ENCODE measurements at places on chromosomes 12 and 14.

DNA sequence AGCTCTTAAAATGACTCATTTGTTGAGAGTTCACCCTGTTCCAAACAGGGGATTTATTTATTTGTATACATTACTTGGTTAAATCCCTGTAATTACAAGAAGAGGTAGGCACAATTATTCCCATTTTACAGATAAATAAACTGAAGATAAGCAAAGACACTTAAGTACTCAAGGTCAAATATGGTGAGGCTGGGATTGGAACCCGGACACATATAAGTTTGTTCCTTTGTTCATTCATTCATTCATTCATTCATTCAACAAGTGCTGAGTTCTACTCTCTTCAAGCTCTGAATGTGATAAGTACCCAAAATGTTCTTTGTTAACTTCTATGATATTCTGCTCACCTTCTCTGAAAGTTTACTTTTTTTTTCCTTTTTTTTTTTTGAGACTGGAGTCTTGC is 2.4 kb upstream of the TRIM9 start:
- no peak for DNase-seq

DNA sequence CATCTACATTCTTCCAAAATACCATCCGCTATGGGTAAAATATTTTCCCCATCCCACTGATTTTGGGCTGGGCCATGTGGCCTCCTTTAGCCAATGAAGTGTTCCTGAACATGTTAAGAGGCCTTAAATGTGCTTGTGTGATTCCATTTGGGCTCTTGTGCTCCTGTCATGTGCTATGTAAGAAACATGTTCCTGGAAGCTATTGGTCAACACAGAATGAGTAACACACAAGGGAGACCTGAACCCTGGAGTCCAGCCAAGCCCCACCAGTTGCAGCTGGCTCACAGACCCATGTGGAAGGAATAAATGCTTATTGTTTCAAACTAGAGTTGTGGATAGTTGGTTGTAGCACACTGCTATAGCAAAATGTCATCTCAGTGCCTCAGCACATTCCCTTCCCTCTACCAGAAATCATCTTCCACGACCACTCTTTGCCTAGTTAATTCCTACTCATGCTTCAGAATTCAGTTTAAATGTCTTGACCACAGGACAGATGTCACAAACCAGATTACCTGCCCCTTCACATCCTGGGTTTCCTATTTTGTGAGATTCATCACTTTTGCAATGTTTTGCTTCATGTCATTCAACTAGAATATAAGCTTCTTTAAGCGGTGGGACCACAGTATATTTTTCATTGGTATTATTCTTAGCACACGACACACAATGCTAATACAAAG is 217.3 kb upstream of the EEA1 start:
- DNase-seq, result peak; percentile 40

GRCh38 chr14:36771028-36771640 is 109.5 kb downstream of the PAX9 start:
- no peak for DNase-seq

DNA sequence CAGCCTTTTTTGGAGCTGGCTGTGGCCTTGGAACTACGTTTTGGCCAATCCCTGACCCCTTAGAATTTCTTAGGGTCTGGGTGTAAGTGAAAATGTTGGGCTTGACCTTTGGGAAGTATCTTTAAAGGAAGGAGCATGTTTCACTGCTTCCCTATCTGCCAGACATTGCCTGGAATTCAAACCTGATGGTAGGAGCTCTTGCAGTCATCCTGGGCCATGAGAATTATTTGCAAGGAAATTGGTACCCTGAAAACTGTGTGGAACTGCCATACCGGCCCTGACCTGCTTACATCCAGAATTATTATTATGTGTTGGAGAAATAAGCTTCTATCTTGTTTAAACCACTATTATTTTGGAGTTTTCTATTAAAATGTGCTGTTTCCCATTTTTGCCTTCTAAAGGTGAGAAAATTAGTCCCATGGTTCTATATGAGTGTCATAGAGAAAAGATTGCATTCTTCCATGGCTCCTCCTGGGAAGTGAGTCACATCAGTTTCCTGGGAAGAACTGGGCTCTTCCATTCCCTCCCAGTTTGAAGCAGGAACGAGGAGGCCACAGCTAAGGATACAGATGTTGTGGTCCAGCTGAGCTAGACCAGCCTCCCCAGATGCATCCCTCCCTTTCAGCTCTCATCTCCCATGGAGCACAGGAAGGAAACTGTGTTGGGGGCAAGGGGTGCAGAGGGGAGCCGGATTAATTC is 9.5 kb upstream of the PGF start:
- DNase-seq, result no peak

DNA sequence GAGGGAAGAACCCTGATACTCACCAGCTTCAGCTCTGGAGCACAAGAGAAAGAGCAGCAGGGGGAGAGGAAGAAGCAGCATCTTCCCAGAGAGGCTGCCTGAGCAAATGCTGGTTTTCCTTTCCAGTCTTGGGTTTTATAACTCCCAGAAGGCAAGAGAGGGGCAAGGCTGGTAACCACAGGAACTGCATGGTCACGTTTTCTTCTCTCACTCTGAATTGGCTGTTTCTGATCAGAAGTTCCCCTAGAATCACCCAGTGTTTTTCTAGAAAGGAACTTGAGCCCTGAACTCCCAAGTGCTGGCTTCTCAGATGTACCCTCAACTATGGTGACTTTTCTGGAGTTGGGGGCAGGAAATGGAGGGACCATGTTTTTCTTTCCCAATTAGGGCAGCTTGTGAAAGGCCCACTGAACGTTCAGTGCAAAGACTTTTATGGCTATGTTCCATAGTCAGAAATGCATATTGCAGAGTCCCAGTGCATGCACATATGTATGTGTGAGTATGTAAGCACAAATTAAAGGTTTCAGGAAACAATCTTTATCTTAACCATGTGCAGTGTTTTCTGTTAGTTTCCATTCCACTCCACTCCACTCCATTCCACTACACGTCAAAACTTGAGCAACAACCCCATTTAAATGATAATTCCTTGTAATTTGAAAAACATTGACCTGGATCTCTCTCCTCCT is at the start of gene CMA1:
TSS of gene CMA1 (minus strand) at position 111 of the 686 bp plus-strand sequence. CDS start at position 81, 30 bp downstream.
- DNase-seq, result no peak

DNA sequence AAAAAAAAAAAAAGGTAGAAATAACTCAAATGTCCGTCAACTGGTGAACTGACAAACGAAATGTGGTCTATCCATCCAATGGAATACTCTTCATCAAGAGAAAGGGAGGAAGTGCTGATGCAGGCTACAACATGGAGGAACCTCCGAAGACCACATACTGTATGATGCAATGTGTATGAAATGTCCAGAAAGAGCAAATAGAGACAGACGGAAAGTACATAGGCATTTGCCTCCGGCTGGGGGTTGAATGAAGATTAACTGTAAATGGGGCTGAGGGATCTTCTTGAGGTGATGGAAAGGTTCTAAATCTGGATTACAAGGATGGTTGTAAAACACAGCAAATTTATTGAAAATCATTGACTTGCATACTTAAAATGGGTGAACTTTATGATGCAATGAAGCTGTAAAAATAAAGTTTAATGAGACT is 35.4 kb downstream of the DLK1 start:
- DNase-seq, result peak; percentile 76

DNA sequence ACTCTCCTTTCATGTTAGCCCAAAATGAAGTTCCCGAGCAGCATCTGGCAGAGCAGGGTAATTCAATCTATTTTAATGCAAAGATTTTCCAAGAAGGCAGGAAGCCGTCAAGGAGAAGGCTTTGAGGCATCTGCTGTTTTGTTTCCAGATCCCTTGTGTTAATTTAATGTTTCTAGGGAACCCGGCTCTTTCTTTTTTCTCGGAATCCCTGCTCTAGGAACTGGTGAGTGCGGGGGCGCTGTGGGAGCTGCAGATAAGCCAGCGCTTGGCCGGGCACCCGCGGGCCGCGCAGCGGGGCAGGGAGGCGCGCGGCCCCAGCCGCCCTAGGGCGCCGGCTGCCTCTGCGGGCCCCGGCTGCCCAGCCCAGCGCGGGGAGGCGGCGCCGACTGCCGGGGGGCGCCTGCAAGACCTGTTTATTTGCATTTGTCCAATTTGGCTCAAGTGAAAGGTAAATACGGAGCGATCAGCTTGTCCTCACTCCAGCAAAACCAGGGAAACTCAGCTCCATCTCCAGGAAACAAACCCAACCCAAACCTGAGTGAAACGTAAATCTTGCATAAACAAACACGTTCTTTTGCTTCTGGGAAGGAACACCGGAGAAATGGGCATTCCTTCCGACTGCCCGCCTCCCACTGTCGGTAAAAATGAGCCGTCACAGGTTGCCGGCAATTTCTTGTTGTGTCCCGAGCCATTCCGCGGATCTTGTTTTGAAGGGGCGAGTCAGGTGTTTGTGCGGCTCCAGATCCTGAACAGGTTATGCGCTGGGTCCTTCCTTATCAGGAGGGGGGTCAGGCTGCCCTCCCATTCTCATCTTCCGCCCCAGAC is 65.1 kb downstream of the CRADD start:
- DNase-seq, result peak; percentile 97

GRCh38 chr14:71852181-71852580 is 80.0 kb upstream of the RGS6 start:
- DNase-seq, result peak; percentile 43

GRCh38 chr12:51666696-51667095 is 75.7 kb downstream of the SCN8A start:
- DNase-seq, result no peak

- DNase-seq, result no peak
Observed at GRCh38 chr12:7146906-7147305, 16.7 kb downstream of the CLSTN3 start.

DNA sequence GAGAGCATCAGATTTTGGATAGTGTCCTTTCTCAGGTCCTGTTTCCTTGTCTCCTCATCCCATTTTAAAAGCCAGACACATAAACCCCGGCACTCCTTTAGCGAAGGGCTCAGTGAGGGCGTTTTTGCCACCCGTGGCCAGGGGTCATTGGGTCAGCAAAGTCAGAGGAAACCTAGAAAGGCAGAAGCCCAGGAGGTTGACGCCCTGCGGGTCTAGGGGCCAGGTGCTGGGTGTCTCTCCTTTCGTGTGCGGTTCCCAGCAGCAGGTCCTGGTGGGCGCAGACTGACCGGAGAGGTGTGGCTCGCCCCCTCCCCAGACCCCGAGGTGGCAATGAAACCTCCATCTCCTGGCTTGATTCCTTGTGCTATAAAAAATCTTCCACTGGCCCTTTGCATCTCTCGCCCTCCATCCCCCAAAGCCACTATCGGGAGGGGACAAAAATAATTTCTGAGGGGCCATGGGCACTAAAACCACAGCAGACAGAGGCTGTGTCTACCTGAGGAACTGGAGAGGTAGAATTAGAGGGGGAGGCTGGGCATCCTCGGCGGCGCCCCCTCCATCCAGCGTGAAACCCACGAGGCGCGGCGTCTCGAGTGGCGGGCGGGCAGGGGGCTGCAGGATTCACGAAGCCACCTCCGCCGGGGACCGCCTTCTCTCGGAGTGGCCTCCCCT is 858 bp upstream of the FRMD6 start:
- no peak for DNase-seq

DNA sequence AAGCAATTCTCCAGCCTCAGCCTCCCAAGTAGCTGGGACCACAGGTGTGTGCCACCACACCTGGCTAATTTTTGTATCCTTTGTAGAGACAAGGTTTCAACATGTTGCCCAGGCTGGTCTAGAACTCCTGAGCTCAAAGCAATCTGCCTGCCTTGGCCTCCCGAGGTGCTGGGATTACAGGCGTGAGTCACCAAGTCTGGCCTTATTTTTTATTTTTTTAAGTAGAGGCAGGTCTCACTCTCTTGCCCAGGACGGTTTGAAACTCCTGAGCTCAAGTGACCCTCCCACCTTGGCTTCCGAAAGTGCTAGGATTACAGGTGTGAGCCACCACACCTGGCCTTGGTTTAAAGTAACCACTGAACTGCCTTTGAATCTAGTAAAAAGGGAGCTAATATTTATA is 56.8 kb downstream of the SPPL3 start:
- DNase-seq, result no peak

DNA sequence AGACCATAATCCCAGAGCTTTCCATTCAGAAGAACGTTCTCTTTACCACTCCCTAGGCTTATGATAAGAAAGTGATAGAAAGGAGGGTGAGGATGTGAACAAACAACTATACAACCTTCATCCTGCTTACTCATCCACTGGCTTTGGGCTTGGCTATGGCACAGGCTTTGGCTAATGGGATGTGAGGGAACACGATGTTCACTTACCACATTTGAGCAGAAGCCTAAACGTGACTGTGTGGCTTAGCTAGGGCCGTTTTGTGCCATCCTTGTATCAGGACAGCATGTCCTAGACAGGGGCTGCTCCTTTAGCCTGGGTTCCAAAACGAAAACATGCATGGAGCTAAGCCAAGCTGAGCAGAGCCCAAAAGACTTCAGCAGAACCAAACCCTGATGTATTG is 118.6 kb upstream of the CCDC175 start:
- no peak for DNase-seq

GRCh38 chr12:22101749-22102243 is 55.8 kb downstream of the CMAS start:
- no peak for DNase-seq

- no peak for DNase-seq
Observed at GRCh38 chr14:95052016-95052585, 105.2 kb downstream of the DICER1 start.

- no peak for DNase-seq
Observed at GRCh38 chr14:90512329-90512991, 115.6 kb downstream of the CALM1 start.

Data from OCI-M1 (cell line).